BJ (cell line): ENCODE measurements at places on chromosomes 13 and 19.
A peak's percentile ranks its signal among the peaks of the same experiment; 100 is the strongest.

DNA sequence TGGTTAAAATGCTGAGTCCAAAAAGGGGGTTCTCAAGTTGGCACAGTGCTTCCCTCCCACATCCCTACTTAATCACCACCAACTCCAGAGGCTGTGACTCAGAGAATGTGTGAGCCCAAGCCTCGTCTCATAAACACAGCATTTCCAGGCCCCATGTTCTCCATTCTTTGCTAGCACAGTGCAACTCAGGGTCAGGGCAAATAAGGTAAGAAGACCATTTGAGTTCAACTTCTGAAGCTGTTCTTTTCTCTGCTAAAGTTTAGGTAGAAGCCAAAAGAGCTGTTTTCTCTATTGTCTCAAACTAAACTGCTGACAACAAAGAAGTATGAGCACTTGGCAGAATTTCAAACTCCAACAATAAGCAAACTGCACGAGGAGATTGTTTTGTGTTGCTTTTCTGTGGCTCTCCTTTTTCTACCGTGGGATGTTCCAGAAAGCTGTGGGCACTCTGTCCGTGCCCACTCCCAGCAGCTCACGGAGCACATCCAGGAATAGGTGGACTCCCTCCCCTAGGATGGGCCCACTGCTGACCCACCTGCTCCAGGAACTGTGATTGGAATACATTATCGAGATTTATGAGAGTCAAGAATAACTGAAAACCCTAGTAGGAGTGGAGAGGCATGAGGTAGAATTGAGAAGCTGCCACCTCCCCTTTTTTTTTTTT lies 494.3 kb downstream of the COG6 start:
- DNase-seq = peak; percentile 55

- DNase-seq = no peak
Measured at GRCh38 chr13:27824121-27824520, 31.8 kb downstream of the GSX1 start.

DNA sequence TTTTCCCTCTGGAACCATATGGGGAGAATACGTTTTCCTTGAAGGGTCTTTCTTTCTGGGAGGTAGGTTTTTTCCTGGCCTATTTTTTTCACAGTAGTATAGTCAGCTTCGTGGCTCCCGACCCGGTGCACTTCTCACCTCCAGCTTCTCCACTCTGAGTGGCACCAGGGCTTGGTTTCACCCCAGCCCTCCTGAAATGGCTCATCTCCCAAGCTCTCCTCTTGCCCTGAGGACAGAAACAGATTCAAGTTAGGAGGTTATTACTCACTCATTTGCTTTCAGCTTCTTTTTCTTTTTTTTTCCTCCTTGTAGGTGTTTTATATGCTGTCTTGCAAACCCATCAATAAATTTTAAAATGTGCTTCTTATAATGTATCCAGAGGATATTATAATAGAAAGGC lies 199.3 kb downstream of the RFC3 start:
- no peak for DNase-seq

- DNase-seq = no peak
Measured at GRCh38 chr19:12676384-12676792, 5.3 kb downstream of the DHPS start.

GRCh38 chr13:51608857-51609406 lies 24.7 kb downstream of the WDFY2 start:
- DNase-seq = no peak

DNA sequence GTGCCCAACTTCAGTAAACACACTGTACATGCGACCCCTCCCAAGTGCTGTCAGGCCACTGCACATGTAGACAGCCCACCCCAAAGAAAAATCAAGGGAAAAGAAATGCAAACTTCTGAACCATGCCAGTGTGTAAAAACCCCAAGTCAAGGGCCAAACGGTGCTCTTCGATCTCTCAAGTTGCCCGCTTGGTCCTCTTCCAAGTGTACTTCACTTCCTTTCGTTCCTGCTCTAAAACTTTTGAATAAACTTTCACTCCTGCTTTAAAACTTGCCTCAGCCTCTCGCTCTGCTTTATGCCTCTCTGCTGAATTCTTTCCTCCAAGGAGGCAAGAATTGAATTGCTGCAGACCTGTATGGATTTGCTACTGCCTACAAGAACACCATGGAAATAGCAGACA lies 600.7 kb downstream of the KCTD12 start:
- no peak for DNase-seq

DNA sequence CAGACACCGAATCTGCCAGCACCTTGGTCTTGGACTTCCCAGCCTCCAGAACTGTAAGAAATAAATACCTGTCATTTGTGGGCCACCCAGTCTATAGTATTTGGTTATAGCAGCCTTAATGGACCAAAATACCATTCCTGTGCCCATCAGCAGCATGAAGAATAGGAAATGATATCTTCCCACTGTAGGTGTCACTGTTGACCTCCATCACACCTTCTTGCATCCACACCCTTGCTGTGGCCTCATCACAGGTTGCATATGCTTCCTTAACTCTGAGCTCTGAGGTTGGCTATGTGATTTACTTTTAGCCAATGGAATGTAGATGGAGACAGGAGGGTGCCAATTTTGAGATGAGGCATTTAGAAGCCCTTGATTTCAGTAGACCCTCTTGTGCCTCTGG lies 242.0 kb upstream of the TSHZ3 start:
- DNase-seq = no peak

DNA sequence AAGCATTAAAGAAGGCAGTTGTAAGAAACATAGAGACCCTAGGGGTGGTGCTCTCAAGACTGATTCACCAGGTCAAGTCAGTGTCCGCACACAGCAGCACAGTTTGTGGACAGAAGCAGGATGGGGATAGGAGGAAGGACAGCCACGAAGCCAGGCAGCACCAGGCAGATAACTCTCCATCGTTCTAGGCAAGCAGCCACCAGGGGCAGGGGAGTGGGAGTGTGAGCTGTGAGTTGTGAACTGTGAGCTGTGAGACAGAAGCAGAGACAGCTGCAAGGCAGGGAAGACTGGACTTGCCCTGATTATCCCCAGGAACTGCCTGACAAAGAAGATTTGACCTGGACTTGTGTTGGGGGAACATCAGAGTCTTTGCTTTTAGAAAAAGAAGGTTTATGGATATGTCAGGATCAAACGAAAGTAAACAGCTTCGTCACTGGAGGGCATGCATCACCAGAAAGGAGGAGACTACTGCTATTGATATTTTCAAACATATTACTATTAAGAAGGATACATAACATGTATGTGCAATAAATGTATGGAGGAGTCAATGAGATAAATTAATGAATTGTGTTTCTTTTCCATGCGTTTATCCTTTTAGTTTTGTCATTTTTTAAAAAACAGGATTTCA lies 286.1 kb downstream of the IRS2 start:
- no peak for DNase-seq

DNA sequence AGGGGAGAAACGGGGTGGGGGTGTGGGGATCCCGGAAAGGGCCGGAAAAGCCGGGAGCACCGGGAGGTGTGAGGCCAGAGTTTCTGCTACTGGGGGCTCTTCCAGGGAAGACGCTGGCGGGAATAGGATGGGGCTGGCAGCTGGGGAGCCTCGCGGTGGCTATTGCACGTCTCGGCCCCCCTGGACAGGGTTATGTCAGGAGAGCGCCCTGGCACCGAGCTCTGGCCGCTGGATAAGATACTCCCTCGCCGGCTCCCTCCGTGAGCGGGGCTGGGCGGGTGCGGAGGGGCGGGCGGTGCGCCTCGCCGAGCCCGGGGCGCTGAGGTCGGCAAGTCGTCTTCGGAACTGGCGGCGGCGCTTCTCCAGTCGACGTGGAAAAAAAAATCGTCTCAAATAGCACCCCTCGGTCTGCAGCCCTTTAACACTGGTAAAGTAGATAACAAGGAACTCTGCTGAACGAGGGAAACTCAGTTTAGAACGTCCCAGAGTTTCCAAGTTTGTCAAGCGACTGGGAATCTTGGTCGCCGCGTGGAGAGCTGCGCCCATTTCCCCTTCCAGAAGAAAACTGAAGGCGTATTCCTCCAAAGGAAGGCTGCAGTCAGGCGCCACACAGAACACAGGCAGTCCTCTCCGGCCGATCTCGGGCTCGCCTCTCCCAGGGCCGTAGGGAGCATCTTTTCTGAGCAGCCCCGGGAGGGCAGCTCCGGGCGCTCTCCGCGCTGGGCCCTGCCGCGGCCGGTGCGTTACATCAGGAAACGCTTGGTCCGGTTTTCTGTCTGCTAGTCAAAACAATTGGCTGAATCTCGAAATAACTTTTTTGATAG lies 115.1 kb downstream of the KCNRG start:
- no peak for DNase-seq

- DNase-seq = no peak
Measured at GRCh38 chr13:110374431-110375370, 67.6 kb downstream of the COL4A2 start.

- DNase-seq = no peak
Measured at GRCh38 chr19:45103508-45104319, 10.7 kb downstream of the PPP1R37 start.

DNA sequence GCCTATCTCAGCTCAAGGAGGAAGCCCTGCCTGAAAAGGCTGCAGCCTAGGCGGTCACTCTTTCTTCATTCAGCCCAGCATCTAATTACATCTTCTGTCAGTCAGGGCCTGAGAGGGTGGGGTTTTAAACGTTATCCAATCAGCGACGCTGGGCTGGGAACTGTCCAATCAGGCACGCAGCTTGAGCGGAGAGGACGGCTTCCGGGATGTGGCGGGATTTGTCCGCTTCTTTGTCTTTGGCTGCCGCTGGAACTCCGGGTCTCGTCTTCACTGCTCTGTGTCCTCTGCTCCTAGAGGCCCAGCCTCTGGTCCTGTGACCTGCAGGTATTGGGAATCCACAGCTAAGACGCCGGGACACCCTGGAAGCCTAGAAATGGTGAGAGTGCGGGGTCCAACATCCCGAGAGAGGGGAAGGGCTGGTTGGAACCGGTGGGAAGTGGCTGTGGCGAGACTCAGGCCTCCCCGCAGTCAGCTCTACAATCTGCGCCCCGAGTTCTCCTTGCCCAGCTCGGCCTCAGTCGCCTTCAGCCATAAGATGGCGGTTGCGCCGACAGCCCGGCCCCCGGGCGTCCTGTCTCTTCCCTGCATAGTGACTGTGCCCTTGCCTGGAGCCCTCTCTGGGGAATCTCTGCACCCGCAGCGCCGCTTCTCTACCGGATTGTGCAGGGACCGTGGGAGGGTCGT lies at the start of gene ZNF738:
TSS of gene ZNF738 (plus strand) at position 233 of the 684 bp plus-strand sequence. CDS start at position 374, 141 bp downstream.
- peak; percentile 80 for DNase-seq

DNA sequence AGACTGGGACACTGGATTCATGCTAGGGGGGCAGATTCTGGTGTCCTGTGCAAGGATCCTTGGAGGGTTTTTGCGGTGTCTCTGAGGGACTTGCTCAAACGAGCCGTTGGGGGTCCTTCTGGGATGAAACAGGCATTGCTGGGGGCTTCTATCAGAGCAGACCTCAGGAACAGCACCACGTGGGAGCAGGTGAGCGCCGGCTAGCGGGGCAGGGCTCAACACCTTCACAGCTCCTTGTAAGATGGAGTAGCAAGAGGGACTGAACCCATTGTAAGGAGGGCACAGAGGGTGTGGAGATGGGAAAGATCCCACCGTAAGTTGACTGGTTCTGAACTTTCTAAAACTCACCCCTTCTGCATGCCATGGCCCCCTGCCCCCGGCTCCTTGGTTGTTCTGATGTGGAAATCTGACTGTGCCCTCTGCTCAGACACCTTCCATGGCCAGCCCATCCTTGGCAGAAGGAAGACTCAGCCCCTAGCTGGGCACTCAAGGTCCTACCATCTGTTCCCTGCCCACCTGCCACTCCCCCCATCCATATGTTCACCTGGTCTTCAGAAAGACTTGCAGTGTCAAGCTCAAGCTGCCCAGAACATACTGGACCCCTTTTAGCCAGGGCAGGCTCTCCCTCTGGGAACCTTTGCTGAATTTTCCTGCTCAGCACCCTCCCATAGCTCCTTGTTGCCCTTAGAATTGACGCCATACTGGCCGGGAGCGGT lies 1.2 kb downstream of the SLC27A1 start:
- DNase-seq = no peak

DNA sequence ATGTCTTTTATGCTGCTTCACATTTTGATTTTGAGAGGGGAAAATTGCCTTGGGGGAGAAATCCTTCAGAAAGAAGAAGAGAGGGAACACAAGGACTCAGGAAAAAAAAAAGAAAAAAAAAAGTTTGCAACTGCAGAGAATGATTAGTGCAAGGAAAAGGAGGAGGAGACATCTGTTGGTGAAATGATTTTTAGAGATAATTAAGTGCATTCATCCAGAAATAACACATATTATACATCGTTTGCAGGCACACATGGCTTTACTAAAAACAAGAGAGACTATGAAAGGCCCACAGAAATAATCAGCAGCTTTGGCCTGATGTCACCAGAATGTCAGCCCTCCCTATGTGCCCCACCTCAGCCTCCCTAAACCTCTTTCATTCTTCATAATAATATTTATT lies 1058.2 kb downstream of the PCDH9 start:
- DNase-seq = no peak

DNA sequence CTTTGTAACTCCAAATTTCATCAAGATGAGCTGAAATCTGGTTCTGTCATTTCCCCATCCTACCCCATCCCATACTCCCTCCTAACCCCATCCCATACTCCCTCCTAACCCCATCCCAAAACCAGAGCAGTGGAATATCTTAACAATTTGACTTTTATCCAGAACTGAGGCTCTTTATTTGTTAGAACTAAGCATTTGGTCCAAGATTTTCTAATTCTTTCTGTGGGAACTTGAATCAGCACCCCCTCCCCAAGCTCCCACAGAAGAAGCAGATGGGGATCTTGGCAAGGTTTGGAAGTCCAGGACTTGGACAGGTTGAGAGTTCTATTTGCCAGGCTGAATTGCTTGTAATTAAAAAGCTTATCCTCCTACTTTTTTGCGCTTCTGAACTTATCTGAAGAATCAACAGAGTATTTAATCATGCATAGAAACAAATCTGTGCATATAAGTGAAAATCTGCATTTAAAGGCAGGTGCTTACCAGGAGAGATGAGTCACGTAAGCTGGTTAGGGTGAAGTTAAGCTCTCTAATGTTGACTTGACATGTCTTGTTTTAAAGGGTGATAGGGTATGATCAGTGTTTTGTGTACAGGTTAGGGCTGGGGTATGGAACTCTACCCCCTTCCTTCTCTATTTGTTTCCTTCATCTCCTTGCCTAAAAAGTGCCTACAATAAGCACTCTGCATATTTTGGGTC lies 111.1 kb downstream of the COG6 start:
- DNase-seq = no peak

DNA sequence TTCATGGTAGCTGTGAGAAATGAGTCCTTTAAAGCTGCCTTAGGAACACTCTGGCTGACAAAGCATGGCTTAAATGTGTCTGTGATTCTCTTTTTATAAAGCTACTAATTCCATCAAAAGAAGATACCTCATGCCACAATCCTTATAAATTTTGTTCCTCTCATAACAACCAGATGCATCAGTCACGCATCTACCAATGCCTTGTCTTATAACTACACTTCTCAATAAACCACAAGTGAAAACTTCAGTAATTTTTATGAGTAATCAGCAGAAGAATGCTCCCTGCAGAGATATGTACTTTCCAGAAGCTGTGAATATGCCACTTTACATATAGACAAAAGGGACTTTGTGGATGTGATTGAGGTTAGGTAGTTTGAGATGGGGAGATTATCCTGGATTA lies 147.8 kb downstream of the SUCLA2 start:
- no peak for DNase-seq

DNA sequence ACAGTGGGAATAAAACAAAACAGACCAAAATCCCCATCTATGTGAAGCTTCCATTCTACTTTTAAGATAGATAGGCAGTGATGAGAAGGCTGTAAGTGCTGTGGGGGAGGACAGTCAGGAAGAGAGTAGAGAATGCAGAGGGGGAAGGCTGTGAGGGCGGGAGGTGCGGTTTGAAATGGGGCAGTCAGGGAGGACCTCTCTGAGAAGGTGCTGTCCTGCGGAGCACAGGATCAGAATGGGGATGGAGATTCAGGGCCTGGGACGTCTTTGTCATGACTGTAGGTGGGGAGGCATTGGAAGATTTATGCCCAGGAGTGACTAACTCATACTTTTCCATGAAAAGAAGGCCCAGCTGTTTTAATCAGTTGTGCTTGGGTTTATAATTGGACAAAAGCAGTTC lies 3.9 kb upstream of the GPR183 start:
- no peak for DNase-seq
